Left ventricle myocardium inferior (tissue), 1 donor: ENCODE measurements at places on chromosomes 3 and 15. TPM values are rescaled to one million over a fixed set of nuclear protein-coding genes. Genes with fewer than 3 reads are reported as not detected.

RPSA gene
- total RNA-seq, result 404 TPM

SKOR1 gene
- 0.22 TPM for total RNA-seq

ZNF502 gene
- total RNA-seq, result 3.4 TPM

GPR62 gene
- total RNA-seq, result 0.16 TPM

SLC28A1 gene
- total RNA-seq, result 0.91 TPM

CPNE9 gene
- 0.16 TPM for total RNA-seq

MESP2 gene
- 0.27 TPM for total RNA-seq

INKA1 gene
- total RNA-seq, result 2.3 TPM

CHRNB4 gene
- total RNA-seq, result not detected

PARP16 gene
- total RNA-seq, result 4.6 TPM

MYO5C gene
- total RNA-seq, result 2.9 TPM

DNA sequence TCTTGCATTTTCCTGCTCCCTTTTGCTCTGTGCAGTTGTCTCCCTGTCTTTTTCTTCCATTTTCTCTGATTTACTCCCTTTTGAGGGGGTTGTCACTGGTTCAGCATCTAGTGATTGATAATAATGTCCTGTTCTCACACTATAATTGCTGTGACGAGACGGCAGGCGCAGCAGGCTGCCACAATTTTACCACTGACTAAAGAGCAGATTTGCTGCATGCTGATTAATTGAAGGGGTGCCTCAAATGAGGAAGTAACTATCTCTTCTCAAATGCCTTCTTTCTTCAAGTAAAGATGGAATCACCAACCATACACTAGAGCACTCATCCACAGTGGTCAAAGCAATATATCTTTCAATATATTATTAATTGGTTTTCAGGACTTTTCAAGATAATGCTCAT lies 219.3 kb downstream of the CBLB start:
- no peak for DNase-seq

DNA sequence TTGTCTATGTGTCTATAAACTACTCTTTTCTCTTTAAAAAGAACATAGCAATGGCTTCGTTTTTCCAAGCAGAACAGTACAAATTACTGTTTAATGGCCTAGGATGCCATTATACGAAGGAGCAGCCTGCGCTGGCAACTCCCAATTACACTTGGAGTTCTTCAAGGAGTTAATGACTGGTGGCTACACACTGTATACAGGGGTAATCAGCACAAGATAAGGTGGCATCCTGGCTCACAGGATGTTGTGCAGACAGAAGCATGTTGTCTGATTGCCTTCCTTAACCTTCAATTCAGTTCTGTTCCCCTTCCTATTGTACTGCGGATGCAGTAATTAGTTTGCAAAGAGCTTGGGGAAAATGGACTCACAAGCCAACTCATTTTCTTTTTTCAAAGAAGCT lies 250.7 kb upstream of the ROBO2 start:
- DNase-seq, result no peak

GRCh38 chr3:27456554-27456953 lies 27.6 kb downstream of the SLC4A7 start:
- DNase-seq, result no peak

GRCh38 chr3:100776746-100777145 lies 67.5 kb downstream of the TFG start:
- no peak for DNase-seq

- no peak for DNase-seq
These were observed 291.3 kb downstream of the TLE3 start for GRCh38 chr15:69806287-69806915.

DNA sequence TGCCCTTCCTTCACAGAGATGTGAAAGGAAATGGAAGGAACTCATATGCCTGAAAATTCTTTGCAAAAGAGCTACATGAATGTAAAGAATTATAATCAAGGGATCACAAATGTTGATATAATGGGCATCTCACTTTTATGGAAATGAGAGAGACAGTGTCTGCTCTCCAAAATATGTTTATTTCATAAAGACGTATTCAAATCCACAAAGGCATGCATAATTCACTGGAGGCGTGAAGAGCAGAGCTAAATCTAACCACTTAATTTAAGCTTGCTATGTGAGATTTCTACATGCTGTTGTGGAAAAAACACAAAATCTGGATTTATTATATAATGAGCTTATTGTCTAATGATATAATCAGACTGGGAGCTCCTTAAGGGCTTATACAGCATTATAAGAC lies 469.1 kb downstream of the RAP2B start:
- no peak for DNase-seq

DNA sequence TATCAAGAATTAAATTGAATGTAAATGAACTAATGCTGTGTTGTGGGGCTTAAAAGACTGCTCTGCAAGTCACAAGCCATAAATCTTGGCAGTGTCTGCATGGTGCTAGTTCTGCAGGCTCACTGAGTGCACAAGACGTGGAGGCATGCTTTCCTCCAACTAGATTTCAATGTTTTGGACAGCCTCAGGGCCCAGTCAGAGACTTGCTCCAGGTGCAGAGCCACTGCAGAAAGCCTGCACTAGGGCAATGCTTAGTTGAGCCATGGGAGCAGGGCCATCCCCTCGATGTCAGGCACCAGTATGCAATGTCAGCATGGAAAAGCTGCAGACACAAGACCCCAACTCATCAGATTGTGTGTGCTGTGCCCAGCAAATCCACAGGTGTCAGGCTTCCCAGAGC lies 234.5 kb upstream of the CDIN1 start:
- DNase-seq, result no peak

- DNase-seq, result no peak
These were observed 1097.1 kb downstream of the ROBO1 start for GRCh38 chr3:78670746-78671145.

DNA sequence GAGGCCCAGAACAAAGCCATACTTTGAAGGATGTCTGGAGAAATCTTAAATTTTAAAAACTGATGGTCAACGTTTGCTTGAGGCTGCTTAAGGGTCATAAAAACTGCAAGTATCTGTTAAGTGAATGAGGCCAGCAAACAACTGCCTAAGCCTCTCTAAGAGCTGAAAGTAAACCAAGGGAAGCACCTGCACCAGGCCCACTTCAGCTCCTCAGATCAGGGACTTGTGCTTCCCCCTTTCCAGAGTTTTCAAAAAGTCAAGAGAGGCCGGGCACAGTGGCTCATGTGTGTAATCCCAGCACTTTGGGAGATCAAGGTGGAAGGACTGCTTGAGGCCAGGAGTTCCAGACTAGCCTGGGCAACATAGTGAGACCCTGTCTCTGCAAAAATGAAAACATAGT lies 9.1 kb downstream of the FBXL22 start:
- no peak for DNase-seq

DNA sequence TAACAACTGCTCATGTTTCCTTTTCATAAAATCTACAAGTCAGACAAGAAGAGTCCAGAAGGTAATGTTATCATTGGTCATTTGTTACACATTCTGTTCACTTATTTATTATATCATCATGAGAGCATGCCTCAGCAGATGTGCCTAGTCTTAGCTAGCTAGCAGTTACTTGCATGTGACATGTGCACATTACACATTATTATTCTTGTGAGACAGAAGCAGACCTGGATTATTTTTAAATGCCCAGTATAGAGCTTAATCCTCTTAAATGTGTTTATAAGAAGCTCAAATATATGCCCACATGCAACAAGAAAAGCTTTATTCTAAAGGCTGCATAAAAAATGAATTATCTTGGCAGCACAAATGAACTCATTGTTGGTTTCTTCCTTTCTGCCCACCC lies 12.6 kb downstream of the YEATS2 start:
- DNase-seq, result no peak

GRCh38 chr3:131386429-131387165 lies 5.0 kb downstream of the NUDT16 start:
- DNase-seq, result peak; percentile 69

DNA sequence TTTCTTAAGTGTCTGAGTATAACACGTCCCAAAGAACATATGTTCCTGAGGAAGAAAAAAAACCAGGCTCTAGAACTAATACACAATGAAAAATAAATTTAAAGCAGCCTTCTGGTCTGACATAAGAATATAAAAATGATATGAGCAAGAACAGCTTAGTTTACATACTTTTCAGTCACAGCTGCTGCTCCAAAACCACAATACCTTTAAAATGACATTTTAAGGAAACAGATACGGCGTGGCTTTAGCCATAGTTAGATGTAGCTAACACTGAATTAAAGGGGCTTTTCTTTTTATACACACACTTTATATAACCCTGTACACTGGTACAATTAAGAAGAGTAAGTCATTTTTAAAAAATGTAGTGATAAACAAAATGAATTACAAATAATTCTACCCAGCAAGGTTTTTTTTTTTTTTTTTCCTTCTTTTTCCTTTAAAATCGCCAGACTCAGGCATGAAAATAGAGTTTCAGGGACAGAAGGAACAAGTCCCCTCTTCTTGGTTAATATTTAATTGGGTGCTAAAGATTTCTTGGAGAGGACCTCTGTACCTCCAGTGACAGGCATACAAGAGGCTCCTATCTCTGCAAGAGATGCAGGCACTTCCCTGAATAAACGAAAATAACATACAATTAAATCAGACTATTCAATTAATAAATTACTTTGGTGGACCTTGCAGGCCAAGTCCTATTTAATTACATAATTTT lies 265.6 kb downstream of the FOXP1 start:
- DNase-seq, result no peak

DNA sequence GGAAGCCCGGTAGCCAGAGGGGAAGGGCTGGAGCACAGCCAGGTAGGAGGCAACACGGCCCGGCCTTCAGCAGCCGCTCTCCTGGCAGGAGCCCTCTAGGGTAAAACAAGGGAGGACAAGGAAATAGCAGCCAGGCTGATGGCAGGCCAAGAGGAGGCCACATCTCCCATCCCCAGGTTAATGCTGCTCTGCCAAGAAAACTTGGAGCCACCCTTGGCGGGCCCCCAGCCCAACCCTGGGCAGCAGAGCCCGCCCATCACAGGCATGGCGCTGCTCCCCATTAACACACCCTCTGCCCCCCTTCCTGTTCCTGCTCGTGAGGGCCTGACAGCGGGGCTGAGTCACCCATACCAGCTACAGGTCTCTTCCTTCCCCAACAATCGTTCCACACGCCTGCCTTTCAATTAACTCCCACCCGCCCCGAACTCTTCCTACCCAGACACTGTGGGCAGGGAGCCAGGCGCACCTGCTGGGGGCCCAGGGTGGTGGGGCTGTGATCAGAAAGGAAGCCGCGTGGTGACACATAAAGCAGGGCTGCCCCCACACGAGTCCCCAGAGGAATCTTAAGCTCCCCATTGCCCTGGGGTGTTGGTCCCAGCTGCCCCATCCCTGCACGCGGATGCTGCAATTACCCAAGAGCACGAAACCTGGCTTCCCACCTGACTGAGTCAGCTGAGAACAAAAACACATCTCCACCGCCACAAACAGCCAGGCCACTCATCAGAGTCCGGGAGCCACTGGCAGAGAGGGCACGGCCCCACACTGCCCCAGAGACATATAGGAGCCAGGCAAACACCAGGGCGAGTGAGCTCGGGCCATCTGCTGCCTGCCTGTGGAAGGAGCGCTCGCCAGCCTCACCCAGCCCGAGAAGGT lies at the start of gene C15orf62:
TSS of gene C15orf62 (plus strand) at position 707 of the 873 bp plus-strand sequence. CDS start 516 bp downstream, outside the sequence.
- DNase-seq, result no peak

GRCh38 chr3:52531860-52532516 lies 1.7 kb downstream of the NT5DC2 start:
- DNase-seq, result no peak

DNA sequence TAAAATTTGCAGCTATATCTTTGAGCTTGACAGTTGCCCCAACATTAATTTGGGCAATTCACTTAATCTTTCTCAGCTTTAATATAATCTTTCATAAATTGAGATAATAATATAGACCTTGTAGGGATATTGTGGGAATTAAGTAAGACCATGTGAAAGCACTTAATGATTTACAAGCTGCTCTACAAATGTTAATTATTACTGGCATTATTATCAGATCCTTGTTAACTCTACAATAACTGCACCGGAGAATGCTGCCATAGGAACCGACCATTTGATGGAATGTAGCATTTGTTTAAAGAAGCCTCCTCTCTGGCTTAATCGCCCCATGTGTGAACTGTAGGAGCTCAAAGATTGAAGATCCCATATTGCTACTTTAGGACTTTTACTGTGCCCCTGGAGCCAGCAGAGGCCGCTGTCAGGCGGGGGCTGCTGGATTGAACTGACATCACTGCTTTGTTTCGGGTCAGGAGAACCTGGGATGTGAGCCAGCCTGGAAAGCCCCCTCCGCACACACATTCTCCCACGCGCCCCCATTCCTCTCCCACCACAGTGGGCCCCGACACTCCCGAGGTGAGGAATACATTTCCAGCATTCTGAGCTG lies 154.2 kb upstream of the TNIK start:
- no peak for DNase-seq

GRCh38 chr3:6791161-6791560 lies 69.8 kb upstream of the GRM7 start:
- no peak for DNase-seq

DNA sequence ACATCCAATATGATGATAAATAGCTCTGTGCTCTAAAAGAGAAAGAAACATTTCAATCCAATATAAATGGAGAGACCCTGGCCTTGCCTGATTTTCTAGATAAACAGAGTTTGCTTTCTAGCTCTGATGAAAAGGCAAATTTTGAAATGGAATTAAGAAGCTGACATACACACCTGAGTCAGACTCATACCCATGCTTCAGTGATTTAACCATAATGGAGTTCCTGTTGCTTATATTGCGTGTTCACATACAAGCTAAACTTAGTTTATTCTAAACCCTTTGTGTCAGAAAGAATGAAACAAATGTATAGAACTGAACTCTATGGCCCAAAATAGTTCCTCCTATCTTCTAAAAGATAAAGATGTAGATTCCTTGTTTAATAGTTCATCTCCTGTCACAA lies 760.8 kb upstream of the ARPP21 start:
- DNase-seq, result no peak

DNA sequence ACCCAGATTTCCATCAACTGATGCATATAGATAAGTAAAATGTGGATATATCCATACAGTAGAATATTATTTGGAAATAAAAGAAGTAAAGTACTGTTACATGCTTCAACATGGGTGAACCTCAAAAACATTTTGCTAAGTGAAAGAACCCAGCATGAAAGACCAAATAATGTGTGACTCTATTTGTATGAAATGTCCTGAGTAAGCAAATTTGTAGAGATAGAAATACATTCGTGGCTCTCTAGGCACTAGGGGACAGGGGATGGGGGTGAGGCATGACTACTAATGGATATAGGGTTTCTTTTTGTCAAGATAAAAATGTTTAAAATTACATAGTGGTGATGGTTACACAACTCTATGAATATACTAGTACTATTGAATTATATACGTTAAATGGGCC lies 163.7 kb downstream of the KLHL25 start:
- no peak for DNase-seq

- no peak for DNase-seq
These were observed 4.6 kb upstream of the OXTR start for GRCh38 chr3:8773941-8774542.

- no peak for DNase-seq
These were observed 231.6 kb downstream of the XXYLT1 start for GRCh38 chr3:195039180-195039843.

GRCh38 chr3:144636833-144637232 lies 665.2 kb downstream of the DIPK2A start:
- DNase-seq, result no peak

- DNase-seq, result no peak
These were observed 64.4 kb upstream of the PHLDB2 start for GRCh38 chr3:111794711-111795110.

- DNase-seq, result no peak
These were observed 174.5 kb upstream of the LYSMD4 start for GRCh38 chr15:99907698-99908097.

- DNase-seq, result no peak
These were observed 159.8 kb downstream of the BBX start for GRCh38 chr3:107682580-107682979.
